ENCODE measurements at places on chromosomes 11 and 22.
A peak's percentile ranks its signal among the peaks of the same experiment; 100 is the strongest.

GRCh38 chr11:10410844-10411200 is 44.2 kb upstream of the AMPD3 start:
- no peak for DNase-seq

DNA sequence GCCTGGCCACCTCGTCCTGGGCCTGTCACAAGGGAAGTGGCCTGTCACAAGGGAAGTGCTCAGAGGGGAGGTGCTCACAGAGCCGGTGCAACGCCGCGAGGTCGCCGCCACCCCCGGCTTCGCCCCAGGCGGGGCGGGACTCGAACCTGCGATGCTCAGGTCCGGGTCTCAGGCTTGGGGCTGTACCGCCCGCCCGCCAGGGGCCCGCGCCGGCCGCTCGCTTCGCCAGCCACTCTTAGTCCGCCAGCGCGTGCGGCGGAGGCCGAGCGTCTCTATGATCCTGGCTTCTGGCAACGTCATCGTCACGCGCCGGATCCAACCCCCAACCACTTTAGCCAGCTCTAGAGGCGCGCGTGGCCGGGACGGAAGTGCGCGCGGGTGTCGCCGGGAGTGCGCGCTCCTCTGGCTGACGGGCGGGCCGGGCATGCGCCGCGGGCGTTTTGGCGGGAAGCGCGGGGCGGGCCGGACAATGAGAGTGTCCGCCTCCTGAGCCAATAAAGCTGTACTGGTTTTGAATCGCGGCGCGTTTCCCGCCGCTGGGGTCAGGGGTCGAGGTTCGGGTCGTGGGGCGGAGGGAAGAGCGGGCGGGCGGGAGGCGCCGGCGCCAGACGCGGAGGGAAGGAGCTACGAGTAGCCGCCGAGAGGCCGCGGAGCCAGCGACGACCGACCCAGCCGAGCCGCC is at the start of gene TRMT2A:
TRMT2A (minus strand) TSS at position 276 of the 682 bp plus-strand sequence. CDS start 320 bp downstream, outside the sequence.
- DNase-seq: peak; percentile 95

GRCh38 chr11:69921128-69922014 is 102.2 kb upstream of the FGF3 start:
- no peak for DNase-seq

GRCh38 chr22:28711820-28712777 is 29.5 kb downstream of the CHEK2 start:
- no peak for DNase-seq

DNA sequence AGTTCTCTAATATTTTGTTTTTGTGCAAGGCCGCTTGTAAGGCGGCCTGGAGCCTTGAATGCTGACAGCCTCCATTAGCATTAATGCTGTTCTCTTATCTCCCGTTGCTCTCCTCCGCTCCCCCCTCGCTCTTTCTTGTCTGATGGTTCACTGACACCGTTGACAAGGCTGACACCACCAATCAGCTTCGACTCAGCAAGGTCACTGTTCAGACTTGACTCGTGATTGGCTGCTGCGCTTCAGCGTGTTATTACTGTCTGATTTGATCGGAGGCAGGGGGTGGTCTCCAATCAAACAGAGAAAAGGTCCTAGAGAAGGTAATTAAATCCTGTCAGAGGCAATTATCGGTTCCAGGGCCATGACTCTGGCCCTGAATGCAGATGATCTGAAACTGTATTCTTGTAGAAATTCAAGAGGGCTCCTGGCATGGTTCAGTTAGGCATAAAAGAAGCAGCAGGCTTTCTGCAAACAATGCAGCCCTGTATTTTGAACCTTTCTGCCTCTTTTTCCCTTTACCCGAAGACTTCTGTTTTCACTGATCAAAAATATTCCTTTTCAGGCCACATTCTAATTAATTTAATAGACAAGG is 49.3 kb upstream of the MPPED2 start:
- no peak for DNase-seq

DNA sequence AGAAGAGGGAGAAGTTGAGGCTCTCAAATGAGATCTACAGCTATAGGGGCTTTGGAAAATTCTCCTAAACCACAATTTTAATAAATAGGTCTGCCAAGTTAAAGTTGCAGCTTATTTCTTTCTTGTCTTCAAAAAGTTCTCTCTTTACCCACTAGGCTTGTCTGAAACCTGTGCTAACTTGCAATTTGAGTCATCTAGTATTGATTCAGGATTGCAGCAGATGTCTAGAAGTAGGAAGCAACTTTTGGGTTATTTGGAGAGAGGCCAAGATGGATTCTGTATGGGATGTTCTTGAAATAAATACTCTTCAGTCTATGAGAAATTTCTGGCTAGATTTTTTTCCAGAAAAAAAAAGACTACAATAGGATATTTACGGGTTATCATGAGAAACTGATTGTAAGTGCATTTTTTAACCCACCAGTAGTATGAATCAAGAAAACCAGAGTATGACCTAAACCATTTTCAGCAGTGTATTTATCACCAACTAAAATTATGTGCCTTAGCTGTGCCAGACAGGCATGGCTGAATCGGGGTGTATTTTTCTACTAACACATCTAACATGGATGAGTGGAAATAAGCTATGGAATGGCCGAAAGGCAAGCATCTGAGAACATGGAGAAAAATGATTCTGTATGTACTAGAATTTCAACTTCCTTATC is 4.9 kb upstream of the RAB38 start:
- no peak for DNase-seq

Measured in stimulated activated CD4-positive, alpha-beta T cell treated with anti-CD3 and anti-CD28 coated beads, Interleukin-4, amount 100 ng/mL, for 4 hours (primary cell).